Activated naive CD4-positive, alpha-beta T cell treated with anti-CD3 and anti-CD28 coated beads for 36 hours (primary cell): ENCODE measurements at places on chromosomes 6 and 20.
A peak's percentile ranks its signal among the peaks of the same experiment; 100 is the strongest.

DNA sequence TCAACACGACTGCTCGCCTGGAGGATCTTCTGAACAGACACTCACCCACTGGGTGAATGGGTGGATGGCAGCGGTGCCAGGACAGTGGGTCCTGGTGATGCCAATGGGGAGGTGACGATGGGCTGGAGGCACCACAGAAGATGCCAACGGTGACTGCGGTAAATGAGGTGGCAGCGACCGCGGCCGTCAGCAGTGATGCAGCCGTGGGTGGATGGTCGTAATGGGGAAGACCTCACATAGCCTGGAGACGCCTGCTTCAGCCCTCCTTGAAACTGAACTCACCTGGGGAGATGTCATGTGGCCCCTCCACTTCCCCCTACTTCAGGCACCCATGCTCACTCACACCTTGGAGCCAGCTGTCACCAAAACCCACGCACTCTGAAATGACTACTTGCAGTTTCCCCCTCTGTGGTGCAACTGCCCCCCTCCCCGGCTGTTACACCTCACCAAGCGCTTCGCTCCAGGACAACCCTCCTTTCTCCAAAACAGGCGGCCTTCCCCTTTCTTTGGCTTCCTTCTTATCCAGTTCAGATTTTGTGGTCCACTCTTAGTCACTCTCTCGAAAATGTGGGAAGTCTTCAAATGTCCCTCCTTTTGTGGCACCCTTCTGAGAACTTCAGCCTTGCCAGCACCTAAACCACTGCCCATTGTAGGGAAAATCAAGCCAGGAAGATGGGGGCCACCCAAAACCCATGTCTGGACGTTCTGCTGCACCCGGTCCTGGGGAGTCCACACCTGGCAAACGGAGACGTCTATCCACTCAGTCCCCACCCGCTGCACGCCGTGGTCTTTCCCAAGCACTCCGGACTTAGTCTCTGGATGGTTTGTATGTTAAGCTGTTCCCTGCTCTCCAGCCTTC, 10.4 kb upstream of the ABHD16B start:
- no peak overlapping the region for H3K27ac ChIP-seq
- DNase-seq = peak; percentile 74
- no peak overlapping the region for H3K4me3 ChIP-seq
- peaks cover 16% of the 10 kb centered on the region for H3K4me1 ChIP-seq
- H3K27me3 ChIP-seq = peaks cover 6% of the 10 kb centered on the region

GRCh38 chr20:44491635-44492395, 16.1 kb downstream of the TTPAL start:
- peaks cover 44% of the 10 kb centered on the region for H3K36me3 ChIP-seq
- H3K27me3 ChIP-seq = no peaks in the 10 kb centered on the region
- DNase-seq = no peak
- H3K4me3 ChIP-seq = no peak overlapping the region
- peak overlapping the region; percentile 6 for H3K27ac ChIP-seq

GRCh38 chr20:17969278-17969883, 563 bp downstream of the MGME1 start:
- DNase-seq = peak; percentile 60
- H3K27me3 ChIP-seq = no peaks in the 10 kb centered on the region
- peaks cover 69% of the 10 kb centered on the region for H3K36me3 ChIP-seq
- H3K27ac ChIP-seq = peak overlapping the region; percentile 98
- H3K4me3 ChIP-seq = peak overlapping the region; percentile 86
- peaks cover 48% of the 10 kb centered on the region for H3K4me1 ChIP-seq

GRCh38 chr20:31516651-31517050, 2.4 kb downstream of the HM13 start:
- peaks cover 12% of the 10 kb centered on the region for H3K36me3 ChIP-seq

DNA sequence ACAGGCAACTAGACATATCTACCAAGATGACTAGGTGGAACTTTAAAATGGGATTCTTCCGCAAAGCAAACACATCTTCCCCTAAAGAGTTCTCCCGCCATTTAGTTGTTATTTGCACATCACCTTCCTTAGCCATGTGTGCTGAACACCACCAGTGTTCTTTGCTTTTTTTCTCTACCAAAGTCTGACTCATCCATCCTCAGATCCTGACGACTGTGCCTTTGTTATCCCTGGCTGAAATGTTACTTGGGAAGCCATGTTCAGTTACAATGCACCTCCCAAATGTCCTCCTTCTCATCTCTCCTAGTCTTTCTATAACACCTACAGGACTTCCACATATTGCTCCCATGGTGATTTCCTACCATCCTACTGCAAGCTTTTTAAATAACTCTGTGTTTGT, 593.5 kb upstream of the ARID1B start:
- no peak for DNase-seq
- H3K36me3 ChIP-seq = peaks cover 1% of the 10 kb centered on the region
- peaks cover 16% of the 10 kb centered on the region for H3K4me1 ChIP-seq
- H3K4me3 ChIP-seq = no peak overlapping the region

- H3K27me3 ChIP-seq = no peaks in the 10 kb centered on the region
- H3K36me3 ChIP-seq = no peaks in the 10 kb centered on the region
- H3K4me1 ChIP-seq = no peaks in the 10 kb centered on the region
- no peak overlapping the region for H3K4me3 ChIP-seq
These were observed 168.4 kb downstream of the EYS start for GRCh38 chr6:65538644-65539043.

- H3K36me3 ChIP-seq = no peaks in the 10 kb centered on the region
- H3K4me3 ChIP-seq = no peak overlapping the region
- no peak for DNase-seq
These were observed 24.5 kb downstream of the TOX2 start for GRCh38 chr20:43938932-43939761.

DNA sequence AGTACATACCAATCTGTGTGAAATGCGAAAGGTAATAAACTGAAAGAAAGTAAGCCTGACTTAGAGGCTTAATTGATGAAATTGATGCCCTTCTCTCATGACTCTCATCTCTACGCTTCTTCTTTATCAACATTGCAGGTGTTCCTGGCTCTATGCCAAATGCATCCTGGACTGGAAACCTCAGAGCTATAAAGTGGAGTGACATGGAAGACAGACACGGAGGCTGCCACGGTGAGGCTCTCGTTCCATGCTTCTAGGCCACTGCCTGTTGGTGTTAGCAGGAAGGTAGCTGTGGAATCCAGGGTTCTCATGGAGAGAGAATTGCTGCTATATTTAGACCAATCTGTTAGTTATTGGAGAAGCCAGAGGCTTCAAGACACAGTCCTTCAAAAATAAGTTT, 73.2 kb downstream of the C6orf52 start:
- DNase-seq = no peak
- H3K4me3 ChIP-seq = no peak overlapping the region
- no peak overlapping the region for H3K27ac ChIP-seq
- no peaks in the 10 kb centered on the region for H3K4me1 ChIP-seq
